ENCODE measurements at places on chromosomes 2 and 18. TPM values are rescaled to one million over a fixed set of nuclear protein-coding genes. Genes with fewer than 3 reads are reported as not detected.

The CSRNP3 gene
- polyA plus RNA-seq = 11.8 TPM

The SP140L gene
- polyA plus RNA-seq = 7.0 TPM

The PIEZO2 gene
- polyA plus RNA-seq = 36.1 TPM

The LDLRAD4 gene
- polyA plus RNA-seq = 10.1 TPM

DNA sequence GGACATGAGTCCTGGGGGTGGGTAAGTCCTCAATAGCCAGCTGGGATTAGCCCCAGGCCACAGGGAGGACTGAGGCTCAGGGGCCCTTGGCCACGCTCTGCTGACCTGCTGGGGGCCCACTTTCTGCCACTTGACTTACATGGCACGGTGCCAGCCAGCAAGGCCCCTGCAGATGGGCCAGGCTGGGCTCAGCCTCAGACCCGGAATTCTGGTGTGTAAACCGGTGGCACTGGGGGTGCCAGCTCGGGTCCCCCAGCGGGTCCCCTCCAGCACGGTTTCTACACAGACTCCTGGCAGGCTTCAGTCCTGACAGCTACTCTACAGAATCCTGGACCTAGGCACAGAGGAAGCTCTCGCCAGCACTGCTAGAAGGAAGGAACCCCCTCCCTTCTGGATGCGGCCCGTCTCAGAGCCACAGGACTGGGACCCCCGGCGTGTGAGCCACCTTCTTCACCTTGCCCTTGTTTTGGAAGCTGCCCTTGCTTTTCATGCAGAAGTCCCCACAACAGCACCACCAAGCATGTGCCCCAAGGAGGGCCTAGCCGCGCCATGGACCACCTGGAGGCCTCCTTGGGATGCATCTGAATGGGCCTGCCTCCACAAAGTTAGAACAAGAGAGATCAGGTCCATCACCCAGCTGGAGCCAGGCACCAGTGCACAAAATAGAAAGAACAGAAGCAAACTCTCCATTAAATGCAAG is 8.0 kb downstream of the HDAC4 start:
- DNase-seq = no peak

DNA sequence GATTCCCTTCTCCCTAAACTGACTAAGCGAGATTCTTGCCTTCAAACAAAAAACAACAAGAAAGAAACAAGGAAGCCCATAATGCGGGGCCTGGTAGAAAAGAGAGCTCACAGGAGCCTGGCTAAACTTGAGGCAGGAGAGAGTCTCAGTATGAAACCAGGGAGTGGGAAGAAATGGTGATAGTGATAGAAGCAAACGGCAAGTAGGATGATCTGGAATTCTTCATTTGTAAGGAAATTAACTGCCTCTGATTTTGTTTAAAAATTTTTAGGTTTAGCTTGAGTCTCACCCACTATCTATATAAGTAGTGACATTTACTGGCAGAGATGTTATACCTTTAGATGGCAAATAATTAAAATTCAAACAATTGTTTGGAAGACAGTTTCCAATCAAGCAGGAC is 1356.5 kb upstream of the LRRTM1 start:
- DNase-seq = no peak

GRCh38 chr2:38653380-38653714 is 12.6 kb upstream of the GALM start:
- DNase-seq = no peak

- DNase-seq = no peak
Measured at GRCh38 chr2:98458207-98458606, 13.5 kb downstream of the INPP4A start.

GRCh38 chr18:47174545-47175116 is 1.5 kb downstream of the IER3IP1 start:
- DNase-seq = no peak

DNA sequence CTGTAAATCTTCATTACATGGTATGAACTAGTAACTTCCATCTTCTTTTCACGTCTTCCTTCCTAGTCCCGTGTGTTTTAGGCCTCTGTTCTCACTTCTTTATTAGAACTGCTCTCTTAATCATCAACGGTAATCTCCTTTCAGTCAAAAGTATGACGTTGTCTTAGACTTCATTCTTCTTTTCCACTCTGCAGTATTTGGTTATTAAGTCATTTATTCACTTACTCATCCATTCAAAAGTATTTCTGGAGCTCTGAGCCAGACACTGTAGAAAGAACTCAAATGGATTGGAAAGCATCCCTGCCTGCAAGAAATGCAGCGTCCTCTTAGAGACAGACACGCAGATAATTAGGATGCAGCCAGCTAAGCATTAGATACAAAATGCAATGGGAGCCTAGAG is 494.6 kb upstream of the NRP2 start:
- no peak for DNase-seq

- DNase-seq = no peak
Measured at GRCh38 chr2:169069341-169069740, at the start of gene DHRS9. TSS of gene DHRS9 (plus strand) at chr2:169069563. CDS start at chr2:169081582, 12,019 bp downstream.

DNA sequence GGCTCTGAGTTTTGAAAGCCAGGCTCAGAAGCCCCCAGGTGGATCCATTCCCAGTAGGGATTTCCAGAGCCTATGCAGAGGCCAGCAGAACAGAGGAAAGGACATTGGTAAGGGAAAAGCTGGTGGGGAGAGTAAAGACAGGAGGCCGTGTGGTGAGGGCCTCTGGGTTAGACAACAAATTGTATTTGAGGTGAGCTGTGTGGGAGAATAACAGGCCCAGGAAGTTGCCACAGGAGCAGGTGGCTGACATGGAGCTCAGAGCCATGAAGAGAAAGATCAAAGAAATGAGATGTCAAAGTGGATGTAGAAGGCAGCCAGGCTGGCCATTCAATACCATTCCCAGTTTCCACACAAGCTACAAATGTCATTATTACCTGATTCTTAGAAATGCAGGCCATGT is 8.8 kb downstream of the BUB1 start:
- DNase-seq = no peak

GRCh38 chr18:9468998-9469397 is 6.3 kb upstream of the RALBP1 start:
- no peak for DNase-seq

- no peak for DNase-seq
Measured at GRCh38 chr2:220478305-220479058, 851.1 kb downstream of the SLC4A3 start.

Measured in muscle of back (tissue), 13 donors.